ENCODE measurements at places on chromosomes 7 and 10. TPM values are rescaled to one million over a fixed set of nuclear protein-coding genes. Genes with fewer than 3 reads are reported as not detected.

The PNLIP gene
- not detected for total RNA-seq

The C10orf67 gene
- not detected for total RNA-seq

The TPST1 gene
- total RNA-seq: 62.3 TPM

The NSUN5 gene
- 69.0 TPM for total RNA-seq

The C10orf120 gene
- not detected for total RNA-seq

The APBB1IP gene
- total RNA-seq: not detected

DNA sequence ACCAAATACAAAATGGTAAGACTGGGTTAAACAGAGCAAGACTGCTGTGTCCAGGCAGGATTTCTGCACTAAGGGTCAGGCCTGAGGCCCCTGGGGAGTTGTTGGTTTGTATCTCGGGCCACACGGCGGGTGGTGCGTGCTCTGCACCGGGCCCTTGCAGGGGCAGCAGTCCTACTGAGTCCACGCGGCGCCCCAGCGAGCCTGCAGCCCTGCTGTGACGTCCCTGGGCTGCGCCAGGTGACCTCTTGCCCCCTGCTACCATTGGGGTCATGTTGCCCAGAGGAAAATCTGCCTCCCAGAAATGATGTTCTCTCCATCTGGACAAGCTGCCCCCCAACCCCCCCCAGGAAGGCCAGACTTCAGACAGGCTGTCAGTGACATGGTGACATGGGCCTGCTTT lies 281.5 kb downstream of the CELF2 start:
- no peak for DNase-seq

DNA sequence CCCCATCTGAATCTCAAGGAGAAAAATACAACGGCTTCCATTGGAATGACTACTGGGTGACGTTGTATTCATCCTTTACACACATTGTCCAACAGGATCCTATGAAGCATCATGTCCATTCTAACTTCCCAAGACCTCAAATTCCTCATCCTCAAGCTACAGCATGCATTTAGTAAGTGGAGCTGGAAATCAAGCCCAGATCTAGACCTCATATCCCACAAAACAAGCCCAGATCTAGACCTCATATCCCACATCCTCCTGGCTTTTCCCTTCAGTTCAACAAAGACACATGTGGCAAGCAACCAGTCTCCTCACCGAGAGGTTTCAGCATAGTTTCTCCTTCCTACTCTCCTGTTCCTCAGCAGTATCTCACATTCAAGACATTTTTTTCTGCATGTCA lies 12.2 kb downstream of the IGF2BP3 start:
- DNase-seq: no peak

- no peak for DNase-seq
Observed at GRCh38 chr10:133328358-133329343, 8.0 kb downstream of the CALY start.

DNA sequence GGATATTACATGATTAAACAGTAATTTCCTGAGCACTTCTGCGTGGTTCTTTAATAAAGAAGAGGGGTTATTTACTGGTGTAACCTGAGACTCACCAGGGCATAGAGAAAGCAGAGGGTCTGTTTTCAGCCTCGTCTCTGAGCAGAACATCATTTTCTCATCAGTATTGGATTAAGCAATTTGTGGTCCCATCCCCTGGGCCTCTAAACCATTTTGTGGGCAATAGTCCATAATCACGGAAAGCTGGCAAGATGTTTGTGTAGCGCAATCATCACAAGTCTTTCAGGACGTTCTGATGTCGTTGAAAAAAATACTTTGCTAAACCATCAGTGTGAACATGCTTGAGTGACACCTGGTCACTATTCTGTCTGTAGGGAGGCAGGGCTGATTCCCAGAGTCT lies 37.1 kb upstream of the SEC61G start:
- no peak for DNase-seq

All from SK-MEL-5 (cell line).